ENCODE measurements at places on chromosomes 1 and 21.

- DNase-seq, result no peak
Measured at GRCh38 chr1:192984080-192984479, 75.1 kb downstream of the UCHL5 start.

DNA sequence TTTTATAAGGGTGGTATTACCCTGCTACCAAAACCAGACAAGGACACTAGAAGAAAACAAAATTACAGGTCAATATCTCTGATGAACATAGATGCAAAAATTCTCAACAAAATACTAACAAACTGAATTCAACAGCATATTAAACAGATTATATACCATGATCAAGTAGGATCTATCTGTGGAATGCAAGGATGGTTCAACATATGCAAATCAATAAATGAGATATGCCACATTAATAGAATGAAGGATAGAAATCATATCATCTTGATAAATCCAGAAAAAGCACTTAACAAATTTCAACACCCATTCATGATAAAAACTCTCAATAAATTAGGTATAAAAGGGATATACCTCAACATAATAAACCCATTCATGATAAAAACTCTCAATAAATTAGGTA, 24.3 kb upstream of the MYBPHL start:
- no peak for DNase-seq

DNA sequence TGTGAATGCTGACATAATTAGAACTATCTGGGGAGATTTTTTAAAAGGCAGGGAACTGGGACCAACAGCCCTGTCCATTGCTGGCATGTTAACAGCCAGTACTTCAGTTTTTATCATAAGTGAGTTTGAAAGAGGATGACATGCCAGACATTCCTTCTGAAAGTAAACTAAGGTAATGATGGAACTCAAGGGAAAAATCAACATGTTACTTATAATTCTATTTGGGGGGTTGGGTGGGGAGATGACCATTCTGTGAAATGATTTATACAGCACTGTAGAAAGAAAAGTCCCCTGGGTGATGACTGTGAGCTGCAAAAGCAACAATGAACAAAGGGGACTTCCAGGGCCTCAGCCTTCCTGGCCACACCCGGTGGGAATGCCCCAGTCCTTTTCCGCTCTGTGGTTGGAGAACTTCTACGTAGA, 5.4 kb upstream of the LAMC2 start:
- DNase-seq, result no peak

GRCh38 chr1:2086446-2087078, 36.4 kb downstream of the PRKCZ start:
- DNase-seq, result no peak

DNA sequence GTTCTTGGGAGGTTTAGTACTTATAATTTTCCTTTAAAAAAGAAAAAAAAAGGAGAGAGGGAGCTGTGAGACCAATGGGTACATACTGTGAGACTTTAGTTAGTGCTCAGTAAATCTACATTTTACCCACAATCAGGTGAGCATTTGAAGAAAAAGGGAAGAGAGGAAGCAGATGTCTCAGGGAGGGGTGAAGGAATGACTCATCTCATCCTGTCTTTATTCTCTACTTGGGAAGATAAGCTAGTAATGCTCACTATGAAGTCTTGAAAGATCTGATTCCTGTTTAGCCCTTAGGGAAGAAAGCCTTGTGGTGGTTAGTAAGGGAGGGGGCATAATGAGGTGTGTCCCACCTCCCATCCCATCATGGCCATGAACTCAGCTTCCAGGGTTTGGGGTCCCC, 112.6 kb downstream of the PLD5 start:
- DNase-seq, result no peak

Data from NCI-H1105 treated with DMSO at 0.1 percent for 48 hours (cell line).